ENCODE measurements at places on chromosomes 3 and 15.

- no peak for DNase-seq
Measured at GRCh38 chr3:36648241-36649034, 115.9 kb downstream of the DCLK3 start.

- DNase-seq: no peak
Measured at GRCh38 chr3:113055201-113055600, 64.4 kb downstream of the GTPBP8 start.

- no peak for DNase-seq
Measured at GRCh38 chr3:10901296-10901945, 85.4 kb downstream of the SLC6A11 start.

- DNase-seq: no peak
Measured at GRCh38 chr3:157626817-157627216, 123.6 kb upstream of the VEPH1 start.

DNA sequence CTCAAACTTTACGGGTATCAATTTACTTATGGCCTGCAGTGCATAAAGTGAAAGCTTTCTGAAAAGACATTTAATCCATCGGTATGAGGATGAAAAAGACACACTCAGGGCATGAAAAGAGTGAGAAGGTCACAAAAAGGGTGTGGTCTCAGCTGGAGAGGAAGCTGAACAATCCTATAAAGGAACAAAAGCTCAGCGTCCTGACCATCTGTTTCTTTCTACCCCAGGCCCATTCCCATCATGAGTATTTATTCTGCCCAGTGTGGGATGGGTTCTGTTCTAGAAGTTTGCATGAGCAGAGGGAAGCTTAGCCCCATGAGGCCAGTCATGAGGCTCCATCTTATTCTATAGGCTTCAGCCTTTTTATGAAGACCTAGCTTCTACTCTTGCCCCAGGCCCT lies 144.6 kb downstream of the LPP start:
- DNase-seq: no peak

DNA sequence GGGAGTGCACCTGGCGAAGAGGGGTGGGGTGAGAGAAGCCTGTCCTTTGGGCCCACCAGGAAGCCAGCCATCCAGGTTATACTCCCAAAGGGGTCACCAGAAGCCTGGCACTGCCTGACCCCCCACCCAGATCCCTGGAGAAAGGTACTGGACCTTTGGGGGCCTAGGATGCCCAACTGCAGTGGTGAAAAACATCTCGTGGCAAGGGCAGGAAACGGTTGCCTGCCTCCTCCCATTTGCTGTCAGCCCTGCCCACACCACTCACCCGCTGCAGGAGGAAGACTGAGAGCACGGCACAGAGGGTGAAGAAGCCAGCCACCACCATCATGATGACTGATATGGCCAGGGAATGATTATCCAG lies 2.2 kb upstream of the ULK3 start:
- no peak for DNase-seq

DNA sequence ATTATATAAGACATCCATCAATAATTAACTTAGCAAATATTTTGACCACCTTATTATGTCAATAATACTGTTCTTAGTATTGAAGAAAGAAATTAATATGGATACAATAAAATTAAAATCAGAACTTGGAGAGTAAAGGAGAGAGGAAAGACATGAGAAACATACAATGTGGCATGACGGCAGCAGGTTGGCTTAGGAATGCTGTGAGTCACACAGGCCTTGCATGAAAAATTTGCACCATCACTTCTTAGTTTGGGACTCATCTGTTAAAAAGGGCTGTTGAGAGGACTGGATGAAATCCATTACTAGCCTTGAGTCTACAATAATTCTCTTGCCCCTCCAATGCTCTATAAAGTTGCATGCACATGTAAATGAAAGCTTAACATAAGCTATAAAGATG lies 880.8 kb downstream of the ROBO1 start:
- no peak for DNase-seq

DNA sequence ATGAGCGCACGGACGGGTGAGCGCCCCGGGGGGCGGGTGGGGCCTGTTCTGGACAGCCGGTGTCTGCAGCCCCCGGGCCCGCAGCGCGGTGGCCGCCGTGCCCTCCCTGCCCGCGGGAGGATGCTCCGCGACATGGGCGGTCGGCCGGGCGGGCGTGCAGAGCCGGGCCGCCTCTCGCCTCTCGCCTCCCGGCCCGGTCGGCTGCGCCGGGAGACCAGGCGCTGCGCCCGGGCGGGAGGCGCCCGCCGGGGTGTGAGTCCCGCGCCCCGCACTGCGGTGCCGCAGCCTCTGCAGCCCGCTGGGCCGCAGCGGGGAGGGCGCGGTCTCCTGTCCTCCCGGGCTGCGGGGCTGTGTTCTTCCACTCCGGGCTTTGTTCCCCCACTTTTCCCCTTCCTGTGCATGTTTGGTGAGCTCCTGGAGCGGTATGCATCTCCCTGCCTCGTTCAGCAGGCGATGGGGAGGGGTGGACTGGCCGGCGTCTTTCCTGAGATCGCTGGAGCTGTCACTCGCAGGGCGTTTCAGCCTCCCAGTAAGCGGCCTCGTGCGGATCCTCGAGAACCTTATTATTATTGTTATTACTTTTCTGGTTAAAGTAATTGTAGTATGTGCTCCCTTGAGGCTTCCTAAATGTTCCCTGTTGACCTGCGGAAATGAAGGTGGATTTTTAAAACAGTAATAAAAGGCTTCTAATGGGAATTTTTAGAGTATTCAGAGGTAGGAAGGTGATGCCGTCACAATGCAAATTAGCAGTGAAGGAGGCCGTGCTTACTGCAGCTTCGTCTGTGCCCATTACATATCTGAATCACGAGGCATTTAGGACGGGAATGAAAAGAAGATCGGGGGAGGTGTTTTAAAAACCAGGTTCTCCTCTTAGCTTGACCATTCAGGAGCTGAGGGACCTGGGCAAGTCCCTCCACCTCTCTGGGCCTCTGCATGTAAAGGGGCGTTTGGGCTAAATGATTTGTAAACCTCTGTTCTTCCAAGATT lies 593 bp downstream of the TMOD2 start:
- peak; percentile 36 for DNase-seq

- no peak for DNase-seq
Measured at GRCh38 chr3:156602424-156602823, 47.5 kb upstream of the SSR3 start.

GRCh38 chr15:61088675-61089074 lies 140.4 kb downstream of the RORA start:
- DNase-seq: no peak

GRCh38 chr3:186705882-186706780 lies 11.0 kb upstream of the KNG1 start:
- DNase-seq: no peak

DNA sequence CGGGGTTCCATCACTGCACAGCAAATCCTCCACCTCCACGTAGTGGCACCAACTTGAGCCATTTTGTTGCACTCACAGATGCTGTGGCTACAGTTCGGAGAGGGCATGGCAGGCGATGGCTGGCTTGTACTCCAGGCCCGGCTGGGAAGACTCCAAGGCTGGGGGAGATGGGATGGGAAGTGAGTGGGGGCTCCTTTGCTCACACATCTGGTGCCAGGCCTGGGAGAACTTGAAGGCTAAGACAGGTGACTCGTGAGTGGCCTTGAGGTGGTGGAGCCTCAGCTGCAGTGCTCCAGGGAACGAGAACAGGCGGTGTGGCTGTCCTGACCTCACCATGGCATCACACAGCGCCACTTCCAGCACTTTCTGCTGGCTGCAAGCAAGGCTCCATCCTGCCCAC lies 87.9 kb downstream of the PLXNA1 start:
- no peak for DNase-seq

DNA sequence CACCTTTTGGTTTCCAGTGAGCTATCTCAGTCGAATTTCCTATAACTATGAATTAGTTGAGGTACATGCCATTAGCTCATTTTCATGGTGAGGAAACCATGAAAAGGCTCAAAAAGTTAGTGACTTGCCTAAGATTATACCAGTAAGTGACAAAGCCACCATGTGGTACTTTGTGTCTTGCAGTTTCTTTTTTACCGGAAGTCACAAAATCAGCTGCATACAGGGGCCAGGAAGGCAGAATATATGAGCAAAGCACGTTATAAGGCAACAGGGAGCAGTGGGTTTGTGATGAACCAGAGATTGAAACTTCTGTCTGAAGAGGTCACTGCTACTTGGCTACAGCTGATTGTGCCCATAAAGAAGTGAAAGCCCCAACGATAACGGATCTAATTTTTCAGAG lies 50.3 kb downstream of the CMTM8 start:
- no peak for DNase-seq

DNA sequence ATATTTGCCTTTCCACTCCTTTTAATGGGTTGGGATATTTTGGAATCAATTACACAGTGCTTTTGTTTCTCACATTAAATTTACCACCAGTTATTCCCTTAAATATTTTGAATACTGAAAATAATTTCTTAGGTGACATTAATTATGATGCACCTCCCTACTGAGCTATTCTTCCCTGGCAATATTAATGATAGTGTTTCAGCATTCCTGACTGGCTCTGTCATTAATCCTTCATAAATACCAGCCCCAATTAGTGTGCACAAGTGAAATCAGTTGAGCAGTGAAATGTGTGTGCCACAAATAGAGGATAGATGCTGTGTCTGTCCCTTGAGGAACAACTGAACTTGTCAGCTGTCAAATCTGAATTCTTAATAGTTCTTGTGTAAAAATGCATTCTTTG lies 304.0 kb downstream of the CACNA2D3 start:
- no peak for DNase-seq

DNA sequence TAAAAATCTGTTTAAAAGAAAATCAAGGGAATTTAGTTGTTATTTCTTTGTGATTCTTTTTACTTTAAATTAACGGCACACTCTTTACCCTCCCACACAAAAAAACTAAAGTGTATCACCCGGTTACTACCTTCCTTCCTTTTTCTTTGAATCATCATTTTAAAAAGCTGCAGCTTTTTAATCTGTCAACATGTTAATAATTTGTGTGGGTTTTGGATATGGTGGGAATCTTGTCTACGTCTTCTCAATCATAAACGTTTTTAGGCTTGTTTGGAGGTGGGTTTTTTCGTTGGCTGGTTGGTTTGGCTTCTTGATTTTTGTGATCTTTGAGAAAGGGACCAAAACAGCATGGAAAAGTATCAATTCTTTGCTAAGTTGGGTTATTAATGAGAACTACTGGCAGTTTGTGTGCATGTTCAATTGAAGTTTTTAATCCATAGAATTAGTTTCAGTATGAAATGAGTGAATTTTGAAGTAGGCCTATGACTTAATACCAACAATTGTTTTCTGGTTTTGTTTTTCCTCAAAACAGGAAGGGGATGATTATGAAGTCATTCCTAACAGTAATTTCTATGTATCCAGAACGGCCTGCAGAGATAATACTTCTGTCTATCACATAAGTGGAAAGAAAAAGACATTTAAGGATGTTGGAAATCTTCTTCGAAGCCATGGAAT lies 4.5 kb downstream of the SMC4 start:
- DNase-seq: no peak

DNA sequence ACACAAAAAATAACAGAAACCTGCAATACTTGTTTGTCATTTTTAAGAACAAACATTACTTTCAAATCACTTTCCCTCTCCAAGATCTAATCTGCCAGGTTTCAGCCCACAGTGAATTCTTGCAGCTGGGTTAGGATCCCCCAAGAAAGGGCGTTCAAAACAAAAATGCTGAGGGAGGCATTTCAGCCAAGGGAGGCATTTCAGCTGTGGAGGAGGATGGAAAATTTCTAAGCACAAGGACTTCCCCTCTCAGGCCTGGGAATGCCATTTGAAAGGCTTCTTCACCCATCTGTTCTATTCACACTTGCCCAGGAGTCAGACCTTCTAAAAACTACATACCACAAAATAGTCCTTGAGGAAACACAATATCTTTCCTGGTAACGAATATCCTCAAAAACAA lies 69.1 kb downstream of the P3H2 start:
- DNase-seq: no peak

DNA sequence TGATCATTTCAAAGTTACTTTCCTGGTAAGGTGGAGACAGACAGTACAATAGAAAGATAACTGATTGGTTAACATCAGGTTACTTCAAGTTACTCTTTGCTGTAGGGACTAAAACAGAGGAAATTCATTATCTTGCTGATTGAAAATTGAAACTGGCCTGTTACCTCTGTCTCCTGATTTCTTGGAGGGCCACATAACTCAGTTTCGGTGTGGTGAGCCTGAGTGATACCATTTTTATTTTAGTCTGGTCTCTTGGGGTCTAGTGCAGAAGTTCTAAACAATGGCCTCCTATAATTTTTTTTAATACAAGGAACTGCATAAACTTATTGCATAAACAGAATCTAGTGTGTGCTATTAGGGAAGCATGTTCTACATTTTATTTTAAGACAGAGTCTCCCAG lies 1.2 kb upstream of the ICE2 start:
- DNase-seq: no peak

DNA sequence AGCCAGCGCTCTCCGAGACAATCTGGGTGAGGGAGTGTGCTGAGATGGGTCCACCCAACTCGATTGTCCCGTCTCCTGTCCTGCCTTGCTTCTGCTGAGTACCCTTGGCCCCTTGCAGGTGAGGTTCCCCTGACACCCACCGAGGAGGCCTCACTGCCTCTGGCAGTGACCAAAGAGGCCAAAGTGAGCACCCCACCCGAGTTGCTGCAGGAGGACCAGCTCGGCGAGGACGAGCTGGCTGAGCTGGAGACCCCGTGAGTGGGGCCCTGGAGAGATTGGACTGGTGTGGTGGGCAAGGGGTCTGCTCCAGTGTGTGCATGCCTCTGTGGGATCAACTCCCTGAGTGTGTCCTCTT lies 23.6 kb downstream of the NBEAL2 start:
- DNase-seq: no peak

GRCh38 chr3:45967724-45968123 lies 24.5 kb downstream of the CXCR6 start:
- DNase-seq: no peak

GRCh38 chr3:144843099-144843498 lies 871.5 kb downstream of the DIPK2A start:
- no peak for DNase-seq

DNA sequence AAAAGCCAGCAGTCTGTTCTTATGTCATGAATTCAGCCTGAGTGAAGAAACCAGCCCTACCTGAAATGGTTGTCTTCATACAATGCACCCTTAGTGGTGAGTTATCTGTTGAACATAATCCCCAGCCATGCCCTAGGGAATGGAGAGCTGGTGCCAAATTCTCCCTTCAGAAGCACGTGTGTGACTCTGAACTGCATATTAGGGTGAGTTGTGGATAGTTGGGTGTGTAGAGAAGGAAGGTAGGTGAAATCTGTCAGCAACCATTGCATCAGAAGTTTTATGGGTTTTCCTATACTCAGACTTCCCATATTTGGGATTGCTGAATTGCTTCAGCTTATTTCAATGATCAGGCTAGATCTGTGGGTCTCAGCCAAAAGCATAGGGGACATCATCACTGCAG lies 46.5 kb upstream of the TP63 start:
- DNase-seq: no peak

DNA sequence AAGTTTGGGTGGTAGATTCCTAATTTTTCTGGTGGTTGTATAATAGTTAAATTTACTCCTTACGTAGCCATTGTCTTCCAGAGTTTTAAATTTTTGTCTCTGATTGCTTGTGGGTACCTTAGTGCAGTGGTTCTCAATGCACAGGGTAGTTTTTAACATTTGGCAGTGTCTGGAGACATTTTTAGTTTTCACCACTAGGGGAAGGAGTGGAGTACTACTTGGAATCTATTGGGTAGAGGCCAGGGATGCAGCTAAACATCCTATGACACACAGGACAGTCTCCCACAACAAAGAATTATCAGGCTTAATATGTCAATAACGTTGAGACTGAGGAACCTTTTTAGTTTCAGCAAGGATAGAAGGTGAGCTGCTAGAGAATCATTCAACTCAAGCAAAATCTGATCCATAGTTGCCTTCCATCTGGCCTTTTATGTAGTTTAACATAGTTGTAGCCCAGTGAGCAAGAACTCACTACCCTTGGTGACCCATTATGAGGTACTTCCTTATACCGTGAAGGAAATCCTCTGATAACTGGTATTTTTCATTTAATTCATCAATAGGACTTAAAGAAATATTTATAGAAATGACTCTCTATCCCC lies 8.6 kb upstream of the STX19 start:
- no peak for DNase-seq

All from neural crest cell (in vitro differentiated cells).